Activated effector memory CD4-positive, alpha-beta T cell treated with anti-CD3 and anti-CD28 coated beads, Interleukin-2, amount 50 U/mL, for 16 hours (primary cell): ENCODE measurements at places on chromosomes 2 and 18.

- no peak for DNase-seq
Measured at GRCh38 chr18:23596183-23596582, 9.9 kb upstream of the NPC1 start.

- DNase-seq: no peak
Measured at GRCh38 chr2:193841384-193842150, 1646.8 kb upstream of the TMEFF2 start.

DNA sequence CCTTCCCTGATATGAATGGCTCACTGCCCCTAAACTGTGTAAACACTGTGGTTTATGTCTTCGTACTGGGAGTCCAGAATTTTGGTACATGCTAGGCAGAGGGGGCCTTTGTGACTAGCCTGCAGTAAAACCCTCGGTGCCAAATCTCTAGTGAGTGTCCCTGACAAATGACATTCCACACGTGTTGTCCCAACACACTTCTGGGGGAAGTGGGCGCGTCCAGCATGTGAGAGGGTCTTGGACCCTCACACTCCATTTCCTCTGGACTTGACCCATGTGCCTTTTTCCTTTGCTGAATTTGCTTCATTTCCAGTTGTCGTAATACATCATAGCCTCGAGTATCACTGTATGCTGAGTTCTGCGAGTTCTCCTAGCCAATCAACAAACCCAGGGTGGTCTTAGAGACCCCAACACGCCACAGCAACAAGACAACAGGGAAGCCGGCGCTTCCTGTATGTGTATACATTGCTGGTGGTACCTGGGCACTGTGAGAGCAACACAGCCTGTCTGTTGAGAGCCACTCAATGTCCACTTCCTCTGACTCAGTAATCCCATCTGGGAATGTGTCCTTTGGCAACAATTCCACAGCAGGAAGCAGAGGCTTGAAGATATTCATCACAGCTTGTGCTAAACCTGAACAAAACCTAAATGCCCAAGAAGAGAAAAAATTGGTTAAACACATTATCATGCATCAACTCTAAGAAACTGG is 26.9 kb upstream of the SLC66A3 start:
- no peak for DNase-seq

- no peak for DNase-seq
Measured at GRCh38 chr18:55983433-55983832, 395.4 kb upstream of the TCF4 start.

DNA sequence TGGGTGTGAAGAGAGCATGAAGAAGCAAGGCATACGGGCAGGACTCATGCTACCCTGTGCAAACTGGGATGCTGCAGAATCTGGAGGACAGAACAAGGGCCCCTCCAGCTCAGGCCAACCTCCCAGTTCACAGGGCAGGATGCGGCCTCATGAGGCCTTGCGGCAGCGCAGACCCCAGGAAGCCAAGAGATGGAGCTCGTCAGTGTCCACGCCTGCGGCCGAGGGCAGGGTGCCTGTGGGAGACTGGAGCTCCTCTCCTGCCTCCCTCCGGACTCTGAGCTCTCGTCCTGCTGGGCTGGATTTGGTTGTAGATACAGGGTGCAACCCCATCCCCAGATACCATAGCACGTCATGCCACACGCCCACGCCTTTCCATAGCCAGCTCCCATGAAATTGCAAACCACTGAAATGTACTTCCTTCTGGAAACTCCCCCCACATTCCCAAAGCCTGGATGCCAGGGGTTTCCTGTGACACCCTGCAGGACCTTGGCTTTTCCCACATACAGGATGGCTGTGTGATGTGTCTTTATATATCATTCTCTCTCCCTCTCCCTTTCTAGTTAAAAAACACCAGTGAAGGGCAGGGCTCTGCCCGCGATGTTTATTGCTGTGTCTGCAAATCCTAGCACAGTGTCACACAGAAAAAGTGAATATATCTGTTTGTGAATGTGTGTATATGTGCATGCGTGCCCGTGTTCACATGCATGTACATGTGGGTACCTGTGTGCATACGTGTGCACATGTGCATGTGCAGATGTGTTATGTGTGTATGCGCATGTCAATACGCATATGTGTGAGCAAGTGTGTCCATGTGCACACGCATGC is 12.3 kb upstream of the SNTG2 start:
- no peak for DNase-seq

DNA sequence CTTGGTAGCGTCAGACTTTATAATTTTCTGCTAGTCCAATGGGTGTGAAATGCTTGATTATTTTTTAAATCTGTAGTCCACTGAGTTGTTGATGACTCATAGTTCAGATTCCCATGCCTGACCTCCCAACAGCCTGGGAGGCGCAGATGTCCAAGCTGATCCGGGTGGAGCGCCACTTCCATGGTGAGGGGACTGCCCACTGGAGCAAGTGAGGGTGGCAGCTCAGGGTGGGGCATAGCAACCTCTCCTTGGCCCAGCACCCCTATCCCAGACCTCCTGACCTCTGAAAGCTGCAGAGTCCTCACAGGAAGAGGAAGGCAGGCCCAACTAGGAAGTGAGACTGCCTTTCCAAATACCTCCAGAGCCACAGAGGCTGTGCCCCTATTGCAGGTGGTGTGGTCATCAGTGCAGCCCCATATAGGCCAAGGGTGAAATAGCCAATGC is 4.4 kb downstream of the MAL start:
- DNase-seq: no peak

GRCh38 chr2:64454386-64455332 is 697 bp downstream of the LGALSL start:
- DNase-seq: peak; percentile 78

GRCh38 chr2:66897181-66897580 is 462.3 kb downstream of the MEIS1 start:
- DNase-seq: no peak

DNA sequence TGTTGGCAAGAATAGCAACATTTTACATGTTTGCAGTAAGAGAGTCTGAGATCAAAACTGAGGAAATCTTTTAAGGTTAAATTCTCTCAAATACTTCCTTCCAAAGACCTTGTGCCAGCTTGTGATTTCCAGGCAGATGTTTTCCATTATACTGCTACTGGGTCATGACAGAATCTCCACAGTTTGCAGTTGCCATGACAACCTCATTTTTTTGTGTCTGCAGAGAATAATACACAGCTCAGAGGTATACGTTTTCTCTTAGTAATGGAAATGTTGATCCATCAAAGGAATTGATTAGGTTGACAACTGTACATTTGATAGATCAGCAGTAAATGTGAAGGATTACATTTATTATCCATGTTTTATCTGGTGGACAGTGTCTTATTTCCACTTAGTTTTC is 29.1 kb upstream of the CSRNP3 start:
- DNase-seq: no peak

DNA sequence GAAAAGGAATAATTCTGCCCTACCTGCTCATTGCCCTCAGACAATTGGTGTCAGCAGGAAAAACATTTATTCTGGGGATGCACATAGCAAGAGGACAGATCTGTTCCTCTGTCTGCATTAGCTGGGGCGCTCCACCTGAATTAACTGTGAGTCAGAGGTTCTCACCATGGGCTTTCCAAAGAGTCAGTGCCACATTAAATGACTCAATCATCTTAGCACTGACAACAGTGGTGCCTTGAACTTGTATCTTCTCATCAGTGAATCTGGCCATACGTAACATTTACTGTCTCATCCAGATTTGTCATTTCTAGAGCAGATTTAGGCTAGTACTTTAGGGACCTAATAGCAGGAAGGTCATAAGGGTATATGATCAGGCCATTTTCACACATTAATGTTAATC is 358.1 kb upstream of the CRIM1 start:
- no peak for DNase-seq

DNA sequence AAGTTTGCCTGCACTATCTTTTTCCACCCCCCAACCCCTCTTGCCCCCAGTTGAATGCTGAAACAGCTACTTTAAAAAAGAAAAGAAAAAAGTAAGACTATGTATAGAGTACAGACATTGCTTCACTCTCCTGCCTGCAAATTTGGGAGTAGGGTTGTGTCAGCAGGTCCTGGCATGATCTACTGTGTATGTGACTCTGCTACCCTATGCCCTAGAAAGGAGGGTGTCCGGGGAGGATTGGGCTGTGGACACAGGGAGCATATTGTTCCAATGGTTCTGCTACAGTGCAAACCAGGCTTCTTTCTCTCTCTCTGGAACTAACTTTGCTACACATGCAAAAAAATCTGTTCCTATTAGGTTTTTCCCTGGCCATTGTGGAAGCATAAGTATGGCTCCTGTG is 9.9 kb upstream of the ZEB2 start:
- DNase-seq: no peak

DNA sequence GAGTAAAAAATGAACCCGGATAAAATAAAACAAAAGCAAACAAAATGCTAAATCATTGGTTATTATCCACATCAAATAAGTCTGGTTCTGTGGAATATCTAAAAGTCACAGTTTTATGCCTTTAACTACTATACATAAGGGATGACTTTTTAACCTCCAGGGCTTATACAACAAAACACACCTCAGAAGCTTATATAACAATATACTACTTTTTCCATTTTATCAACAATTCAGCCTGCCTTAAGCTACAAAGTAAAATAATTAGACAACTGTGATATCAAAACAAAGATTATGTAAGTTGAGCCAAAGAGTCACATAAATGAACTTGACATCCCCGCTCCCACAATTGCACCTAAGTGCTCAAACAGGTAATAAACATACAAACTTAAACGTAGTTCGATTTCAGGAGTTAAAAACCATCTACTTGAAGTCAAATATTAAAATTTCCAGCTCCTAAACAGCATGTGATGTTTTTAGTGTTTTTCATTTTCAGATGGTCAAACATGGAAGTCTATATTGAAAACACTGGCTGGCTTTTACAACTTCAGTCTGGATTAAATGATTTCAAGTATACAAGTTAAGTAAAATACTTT is 54.7 kb downstream of the ATIC start:
- no peak for DNase-seq

DNA sequence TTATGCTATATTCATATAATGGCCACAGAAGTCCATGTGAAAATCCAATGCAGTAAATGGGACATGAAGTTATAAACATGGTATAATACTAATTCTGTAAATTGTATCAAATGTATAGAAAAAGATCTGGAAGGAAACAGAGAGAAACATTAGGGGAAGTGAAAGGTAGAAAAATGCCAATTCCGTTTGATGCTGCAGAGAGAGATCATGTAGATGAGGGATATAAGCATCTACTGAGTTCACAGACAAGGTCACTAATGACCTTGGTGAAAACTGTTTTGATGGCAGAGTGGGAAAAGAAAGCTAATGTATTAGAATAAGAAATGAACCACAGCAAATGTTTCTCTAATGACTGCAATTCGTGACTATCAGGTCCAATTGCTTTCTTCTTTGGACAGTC is 56.0 kb downstream of the BARD1 start:
- no peak for DNase-seq

DNA sequence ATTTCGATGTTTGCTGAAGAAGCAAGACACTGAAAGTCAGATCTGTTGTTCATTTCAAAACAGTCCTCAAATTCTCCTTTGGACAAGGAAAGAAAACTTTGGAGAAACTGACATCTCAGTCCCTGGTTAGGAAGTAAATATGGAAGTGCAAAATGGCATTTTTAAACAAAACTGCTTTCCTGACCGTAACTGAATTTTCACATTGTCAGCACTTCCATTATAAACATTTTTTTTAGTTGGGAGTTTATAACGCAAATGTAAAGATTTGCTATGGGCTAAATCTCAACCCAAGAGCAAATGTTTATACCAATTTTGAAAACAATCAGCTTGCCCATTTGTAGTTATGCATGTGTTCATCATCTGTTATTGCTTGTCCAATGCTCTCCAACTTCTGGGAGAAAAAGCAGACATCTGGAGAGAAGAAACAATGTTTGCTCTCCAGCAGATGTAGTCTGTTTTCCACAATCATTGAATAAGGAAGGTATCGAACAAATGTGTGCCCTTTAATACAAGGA is 520.1 kb downstream of the ARHGAP15 start:
- no peak for DNase-seq

- no peak for DNase-seq
Measured at GRCh38 chr2:59892398-59892797, 661.1 kb downstream of the BCL11A start.
